ENCODE measurements at places on chromosomes 12 and 14. TPM values are rescaled to one million over a fixed set of nuclear protein-coding genes. Genes with fewer than 3 reads are reported as not detected.

AVPR1A gene
- polyA plus RNA-seq, result 0.15 TPM

EIF5 gene
- polyA plus RNA-seq, result 44.3 TPM

AICDA gene
- polyA plus RNA-seq, result 0.18 TPM

DNA sequence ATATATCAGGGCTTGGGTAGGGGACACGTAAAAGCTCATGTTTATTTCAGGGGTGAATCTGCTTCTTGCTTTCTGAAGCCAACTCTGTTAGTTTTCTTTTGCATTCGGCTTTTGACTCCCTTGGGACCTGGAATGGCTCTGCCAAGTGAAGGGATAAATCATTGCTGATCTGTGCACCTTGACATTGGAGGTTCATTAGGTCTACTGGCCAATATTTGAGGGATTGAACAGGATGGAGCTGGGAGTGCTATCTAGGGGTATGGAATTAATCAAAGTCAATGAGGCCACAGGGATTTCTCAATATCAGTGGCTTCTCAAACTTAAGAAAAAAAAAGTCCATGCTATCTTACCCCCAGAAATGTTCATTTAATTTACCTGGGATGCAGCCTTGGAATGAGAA is 203.5 kb upstream of the RMST start:
- no peak for DNase-seq

DNA sequence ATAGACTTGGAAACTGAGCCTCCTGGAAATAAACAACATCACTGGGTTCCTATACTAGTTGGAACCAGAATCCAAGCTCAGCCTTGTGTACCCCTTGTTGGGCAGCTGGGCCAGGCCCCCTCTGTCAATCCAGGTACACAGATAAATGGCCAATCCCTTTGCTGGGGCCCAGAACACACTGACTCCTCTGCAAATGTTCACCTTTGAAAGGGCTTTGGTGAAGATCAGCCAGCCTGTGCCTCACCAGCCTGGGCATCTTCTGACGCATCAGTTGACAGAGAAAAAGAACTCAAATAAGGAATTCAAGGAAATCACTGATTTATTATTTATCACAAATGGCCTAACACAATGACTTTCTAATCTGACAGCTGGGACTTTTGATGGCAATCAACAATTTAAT is 1090.2 kb downstream of the BCL11B start:
- no peak for DNase-seq

GRCh38 chr14:88798156-88798555 is 5.4 kb upstream of the EML5 start:
- DNase-seq, result peak; percentile 14

DNA sequence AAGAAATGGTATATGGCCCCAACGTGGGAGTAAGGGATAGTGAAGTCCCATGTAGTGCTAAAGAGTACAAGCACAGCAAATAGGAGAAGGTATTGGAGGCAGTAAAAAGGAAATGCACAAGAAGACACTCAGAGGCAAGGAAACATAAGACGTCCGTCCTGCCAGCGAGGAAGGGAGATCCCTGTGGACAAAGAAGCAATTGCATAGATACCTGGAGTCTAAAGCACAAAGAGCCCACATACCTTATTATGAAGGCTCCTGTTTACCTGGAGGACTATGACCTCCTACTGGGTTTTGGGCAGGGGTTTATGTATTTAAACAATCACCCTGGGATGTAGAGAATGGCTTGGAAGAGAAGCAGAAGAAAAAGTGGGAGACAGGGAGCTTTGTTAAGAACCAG is 341.2 kb upstream of the DCN start:
- DNase-seq, result no peak

GRCh38 chr14:59159169-59159568 is 29.3 kb upstream of the DAAM1 start:
- no peak for DNase-seq

DNA sequence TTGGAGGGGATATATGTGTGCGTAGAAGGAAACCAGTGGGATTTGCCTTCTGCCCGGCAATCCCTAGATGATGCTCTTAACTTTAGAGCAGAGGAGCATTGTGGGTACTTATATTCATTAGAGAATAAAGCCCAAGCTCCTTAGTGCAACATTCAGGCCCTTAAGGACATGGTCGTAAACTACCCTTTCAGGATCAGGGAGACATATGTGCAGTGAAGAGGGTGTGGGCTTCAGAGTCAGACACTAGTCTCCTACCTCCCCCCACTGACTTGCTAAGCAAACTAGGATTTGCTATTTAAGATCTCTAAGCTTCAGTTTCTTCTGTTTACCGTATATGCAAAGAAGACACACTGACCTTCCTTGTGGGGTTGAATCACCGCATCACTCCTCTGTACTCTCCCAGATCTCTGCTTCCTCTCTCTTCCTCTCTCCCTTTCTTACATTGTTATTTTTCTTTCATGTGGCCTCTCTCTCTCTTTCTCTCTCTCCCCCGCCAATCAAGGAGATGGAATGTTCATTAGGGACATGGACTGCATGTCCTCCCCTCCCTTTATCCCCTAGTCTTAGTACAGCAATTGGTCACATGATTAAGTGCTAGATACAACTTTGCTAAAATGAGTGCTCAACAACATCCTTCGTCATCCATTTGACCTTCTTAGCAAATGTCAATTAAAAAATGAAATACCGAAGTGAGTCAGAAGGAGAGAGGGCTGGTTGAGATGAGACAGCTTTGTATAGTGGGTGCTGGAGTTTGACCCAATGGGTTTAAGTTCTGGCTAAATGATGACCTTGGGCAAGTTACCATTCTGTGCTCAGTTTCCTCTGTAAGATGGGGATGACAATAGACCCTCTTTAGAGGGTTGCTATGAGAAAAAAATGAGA is 91.7 kb downstream of the TMX1 start:
- DNase-seq, result no peak

GRCh38 chr14:65304963-65305362 is 107.6 kb upstream of the FUT8 start:
- no peak for DNase-seq

DNA sequence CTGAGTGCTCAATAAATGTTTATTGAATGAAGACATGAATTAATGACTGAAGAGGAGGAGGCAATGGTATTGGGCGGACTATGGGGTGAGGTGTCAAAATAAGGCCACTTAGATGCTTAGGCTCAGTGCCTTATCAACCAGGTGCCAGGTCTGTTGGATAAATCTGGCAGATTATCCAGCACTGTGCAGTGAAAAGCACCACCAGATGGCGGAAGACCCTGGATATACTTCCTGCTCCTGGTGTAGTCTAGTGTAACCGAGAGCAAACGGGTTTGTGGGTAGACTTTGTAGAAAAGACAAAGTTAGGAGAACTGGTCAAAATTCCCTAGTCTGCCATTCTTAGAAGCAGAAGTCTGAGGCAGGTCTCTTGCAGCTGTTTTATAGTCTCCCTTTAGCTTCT is 306.3 kb downstream of the ATP23 start:
- no peak for DNase-seq

GRCh38 chr12:23906329-23906728 is 43.1 kb downstream of the SOX5 start:
- peak; percentile 58 for DNase-seq

Data from stomach (tissue), 19 donors.